ENCODE measurements at places on chromosomes 2 and 18.

DNA sequence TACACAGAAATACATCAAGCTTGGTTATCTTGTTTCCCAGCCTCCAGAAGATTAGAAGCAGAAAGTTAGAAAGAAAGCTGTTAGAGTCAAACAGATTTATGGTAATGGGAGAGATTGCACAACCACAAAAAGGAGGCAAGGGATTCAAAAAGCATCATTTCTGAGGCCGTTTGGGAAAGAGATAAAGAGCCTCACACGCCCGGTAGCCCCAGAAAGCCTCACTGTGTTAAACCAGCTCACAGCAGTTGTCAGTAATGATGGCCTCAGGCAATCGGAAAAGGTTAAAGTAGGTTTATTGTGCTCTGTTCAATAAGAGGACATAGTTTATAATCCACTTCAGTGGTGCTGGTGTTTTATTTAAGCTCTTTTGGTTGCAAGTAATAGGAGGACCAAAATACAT is 111.3 kb downstream of the DCC start:
- no peak for DNase-seq

GRCh38 chr2:17658251-17658843 is 95.3 kb downstream of the SMC6 start:
- DNase-seq = no peak

DNA sequence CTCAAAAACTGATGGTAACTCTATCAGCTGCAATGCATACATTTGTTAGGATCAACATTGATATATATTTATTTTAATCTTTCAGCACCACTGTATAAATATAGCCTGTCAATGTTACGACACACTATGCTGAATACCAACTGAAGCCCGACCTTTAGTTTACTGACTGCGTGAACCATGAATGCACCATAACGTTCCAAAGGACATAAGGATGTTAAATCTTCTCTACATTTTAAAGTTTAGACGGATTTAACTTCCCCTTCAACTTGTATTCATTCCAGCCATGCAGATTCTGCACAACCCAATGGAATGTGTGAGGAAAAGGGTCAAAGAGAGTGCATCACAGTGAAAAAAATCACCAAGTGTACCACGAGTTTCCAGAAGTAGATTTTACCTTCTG is 489.5 kb downstream of the IRS1 start:
- DNase-seq = no peak

DNA sequence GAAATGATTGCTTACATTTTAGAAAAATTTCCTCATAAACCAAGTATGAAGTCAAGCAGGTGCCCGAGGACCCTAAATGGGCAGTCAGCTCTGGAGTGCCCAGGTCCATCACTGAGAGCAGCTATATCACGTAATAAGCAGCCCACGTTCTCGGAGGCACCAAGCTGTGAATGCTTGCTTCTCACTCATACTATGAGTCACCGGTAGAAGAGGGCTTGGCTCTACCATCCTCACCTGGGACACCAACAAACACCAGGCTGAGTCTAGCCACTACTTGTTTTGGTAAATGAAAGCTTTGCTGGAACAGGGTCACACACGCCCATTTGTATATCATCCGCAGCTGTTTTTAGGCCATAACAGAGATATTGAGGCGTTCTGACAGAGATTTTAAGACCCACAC is 207.5 kb downstream of the SEPTIN10 start:
- no peak for DNase-seq

- no peak for DNase-seq
Observed at GRCh38 chr2:165898381-165898780, 55.2 kb downstream of the TTC21B start.

- DNase-seq = no peak
Observed at GRCh38 chr2:134253804-134254203, at the start of gene MGAT5. Gene MGAT5, plus strand, starts transcription at chr2:134254072. Its CDS starts 332 bp downstream, at chr2:134254404.

GRCh38 chr2:162678551-162678950 is 160.0 kb downstream of the KCNH7 start:
- DNase-seq = no peak

GRCh38 chr2:55049821-55050099 is 491 bp downstream of the RTN4 start:
- DNase-seq = no peak

DNA sequence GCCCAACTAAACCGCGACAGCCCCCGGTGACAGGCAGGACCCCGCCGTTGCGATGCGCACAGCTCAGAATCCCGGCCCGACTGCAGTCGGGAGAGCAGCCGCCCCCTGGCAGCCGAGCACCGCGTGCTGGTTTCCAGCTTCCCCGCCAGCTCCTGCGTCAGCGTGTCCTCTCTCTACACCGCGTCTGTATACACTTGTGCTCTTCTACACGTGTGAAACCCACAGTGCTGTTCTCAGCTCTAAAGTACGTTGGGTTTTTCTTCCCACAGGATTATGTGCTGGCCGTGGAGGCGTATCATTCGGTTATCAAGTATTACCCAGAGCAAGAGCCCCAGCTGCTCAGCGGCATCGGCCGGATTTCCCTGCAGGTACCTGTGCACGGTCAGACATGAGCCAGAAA is 54.0 kb downstream of the ADI1 start:
- DNase-seq = no peak

- no peak for DNase-seq
Observed at GRCh38 chr2:88827821-88828220, 136.3 kb downstream of the RPIA start.

DNA sequence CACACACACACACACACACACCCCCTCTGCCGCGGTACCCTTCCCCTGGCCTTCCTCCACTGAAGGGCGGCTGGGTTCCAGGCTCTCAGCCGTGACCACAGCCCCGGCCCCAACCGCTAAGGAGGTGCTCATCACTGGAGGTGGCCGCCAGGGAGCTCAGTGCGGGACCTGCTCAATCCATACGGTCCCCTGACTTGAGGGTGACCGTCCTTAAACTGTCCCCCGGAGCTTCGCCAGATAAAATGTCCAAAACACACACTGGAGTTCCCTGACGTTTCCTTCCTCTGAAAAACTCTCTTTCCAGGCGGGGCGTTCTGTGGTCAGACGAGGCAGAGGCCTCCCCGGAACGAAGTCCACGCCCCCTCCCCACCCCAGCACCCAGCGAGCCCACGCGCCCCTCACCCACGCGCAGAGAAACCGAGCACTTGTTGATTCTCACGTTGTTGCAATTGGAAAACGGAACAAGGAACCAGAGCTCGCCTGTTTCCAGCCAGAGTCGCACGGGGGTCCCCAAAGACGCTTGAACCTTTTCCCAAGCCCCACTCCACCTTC is 1.4 kb downstream of the MBP start:
- DNase-seq = no peak

DNA sequence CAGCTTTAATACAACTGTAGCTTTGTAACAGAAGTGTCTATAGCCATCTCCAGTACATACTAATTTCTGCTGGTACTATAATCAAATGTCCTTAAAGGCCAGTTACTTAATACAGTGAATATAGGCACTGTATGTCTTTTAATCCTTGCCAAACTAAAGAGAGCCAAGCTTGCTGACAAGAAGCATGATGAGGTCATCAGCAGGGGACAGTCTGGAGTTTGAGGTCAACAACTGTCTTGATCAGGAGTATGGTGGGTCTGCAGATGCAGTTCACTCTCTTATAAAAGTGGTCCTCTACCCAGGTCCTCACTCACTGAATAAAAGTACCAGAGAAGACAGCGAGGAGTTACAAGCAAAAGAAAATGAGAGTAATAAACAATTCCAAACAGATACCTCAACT is 219.1 kb downstream of the WDPCP start:
- no peak for DNase-seq

- DNase-seq = no peak
Observed at GRCh38 chr2:189657867-189658266, 3.4 kb upstream of the ASNSD1 start.

GRCh38 chr2:31256611-31257382 is 22.8 kb downstream of the EHD3 start:
- no peak for DNase-seq

GRCh38 chr2:19359456-19359855 is 1.0 kb upstream of the OSR1 start:
- no peak for DNase-seq

- no peak for DNase-seq
Observed at GRCh38 chr2:124804014-124804940, 779.2 kb downstream of the CNTNAP5 start.

Data from activated CD4-positive, CD25-positive, alpha-beta regulatory T cell treated with anti-CD3 and anti-CD28 coated beads, Interleukin-2, amount 50 U/mL, for 16 hours (primary cell).